ENCODE measurements at places on chromosomes 16 and 17.

DNA sequence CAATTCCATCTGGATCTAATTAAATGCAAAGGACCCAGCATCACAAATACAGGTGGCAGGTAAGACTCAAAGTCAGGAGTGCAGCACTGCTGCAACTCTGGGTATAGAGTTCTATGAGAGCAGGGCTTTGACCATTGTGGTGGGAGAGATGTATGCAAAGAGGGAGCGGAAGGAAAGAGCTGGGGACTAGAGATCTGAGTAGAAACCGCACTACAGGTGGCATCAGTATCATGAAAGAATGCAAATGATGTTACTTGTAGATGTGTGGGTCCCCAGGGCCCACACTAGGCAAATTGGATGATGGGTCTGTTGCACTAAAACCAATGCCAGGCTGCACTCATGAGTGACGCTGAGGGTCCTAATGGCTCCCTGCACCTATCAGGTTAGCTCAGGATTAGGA lies 287.1 kb upstream of the ASIC2 start:
- no peak for DNase-seq
- no peaks in the 10 kb centered on the region for H3K36me3 ChIP-seq
- no peaks in the 10 kb centered on the region for H3K27me3 ChIP-seq
- no peak overlapping the region for H3K4me3 ChIP-seq
- H3K4me1 ChIP-seq, result no peaks in the 10 kb centered on the region

- H3K27me3 ChIP-seq, result no peaks in the 10 kb centered on the region
- H3K36me3 ChIP-seq, result no peaks in the 10 kb centered on the region
- no peak overlapping the region for H3K27ac ChIP-seq
These were observed 55.1 kb downstream of the KSR1 start for GRCh38 chr17:27511168-27511883.

DNA sequence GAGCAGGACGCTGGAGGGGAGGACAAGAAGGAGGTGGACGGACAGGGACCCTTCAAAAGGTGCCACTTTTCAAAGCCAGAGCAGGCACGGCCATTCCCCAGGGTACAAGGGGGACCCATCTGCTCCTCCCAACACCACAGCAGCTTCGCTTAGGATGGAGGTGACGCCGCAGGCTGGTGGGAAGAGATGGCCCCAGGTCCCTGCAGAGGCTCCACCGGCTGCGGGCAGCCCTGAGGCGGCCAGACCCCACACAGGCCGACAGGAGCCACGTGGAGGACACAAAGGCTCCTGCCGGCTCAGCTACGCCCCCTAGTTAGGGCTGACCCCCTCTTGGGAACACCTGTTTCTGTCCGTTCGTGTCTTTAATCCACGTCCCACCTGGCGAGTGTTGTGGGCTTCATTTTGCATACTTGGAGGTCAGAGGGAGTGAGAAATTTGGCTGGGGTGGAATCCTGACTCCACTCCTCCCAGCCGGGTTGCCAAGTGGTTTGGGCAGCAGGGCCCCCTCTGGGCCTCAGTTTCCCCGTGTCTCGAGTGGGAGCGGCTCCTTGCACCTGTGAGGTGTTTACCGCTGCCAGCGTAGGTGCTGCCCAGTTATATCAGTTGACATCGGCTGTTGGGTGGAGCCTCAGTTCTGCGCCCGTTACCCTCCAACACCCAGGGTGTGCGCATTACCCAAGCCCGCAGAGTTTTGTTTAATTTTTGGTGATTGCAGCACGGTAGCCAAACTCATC lies 5.8 kb upstream of the FN3KRP start:
- no peaks in the 10 kb centered on the region for H3K4me1 ChIP-seq
- no peaks in the 10 kb centered on the region for H3K27me3 ChIP-seq
- H3K27ac ChIP-seq, result no peak overlapping the region
- no peak for DNase-seq

- peak within 1 kb of the TSS; percentile 72 for H3K4me3 ChIP-seq
- peaks cover 10% of the 10 kb centered on the region for H3K4me1 ChIP-seq
- DNase-seq, result peak; percentile 93
- H3K27me3 ChIP-seq, result peaks cover 3% of the 10 kb centered on the region
These were observed at the start of gene EZH1 for GRCh38 chr17:42744806-42745617. Gene EZH1, minus strand, starts transcription at chr17:42745040. Its CDS starts 16,099 bp downstream, at chr17:42728941.

- no peak overlapping the region for H3K27ac ChIP-seq
- DNase-seq, result no peak
- H3K4me3 ChIP-seq, result no peak overlapping the region
- H3K36me3 ChIP-seq, result no peaks in the 10 kb centered on the region
- H3K27me3 ChIP-seq, result no peaks in the 10 kb centered on the region
These were observed 8.4 kb upstream of the SPDYE4 start for GRCh38 chr17:8766731-8767130.

DNA sequence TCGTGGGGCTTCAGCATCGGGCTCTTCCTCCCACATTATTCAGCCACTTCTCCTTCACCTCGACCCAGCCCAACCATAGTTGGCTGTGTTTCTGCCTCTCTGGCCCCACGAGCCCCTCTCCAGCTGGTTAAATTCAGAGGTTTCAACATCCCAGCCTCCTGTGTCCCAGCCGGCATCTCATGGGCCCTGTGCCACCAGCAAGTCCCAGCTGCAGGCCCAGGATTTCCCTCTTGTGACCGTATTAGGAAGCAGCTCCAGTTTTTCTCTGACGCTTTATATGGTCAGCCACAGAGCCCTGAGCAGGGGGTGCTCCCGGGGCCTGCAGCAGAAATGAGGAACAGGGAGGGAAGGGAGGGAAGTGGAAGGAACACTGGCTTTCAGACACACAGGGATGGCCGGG lies 27.4 kb downstream of the MYH11 start:
- DNase-seq, result no peak
- no peaks in the 10 kb centered on the region for H3K4me1 ChIP-seq
- H3K4me3 ChIP-seq, result no peak overlapping the region
- H3K27ac ChIP-seq, result no peak overlapping the region
- no peaks in the 10 kb centered on the region for H3K27me3 ChIP-seq

DNA sequence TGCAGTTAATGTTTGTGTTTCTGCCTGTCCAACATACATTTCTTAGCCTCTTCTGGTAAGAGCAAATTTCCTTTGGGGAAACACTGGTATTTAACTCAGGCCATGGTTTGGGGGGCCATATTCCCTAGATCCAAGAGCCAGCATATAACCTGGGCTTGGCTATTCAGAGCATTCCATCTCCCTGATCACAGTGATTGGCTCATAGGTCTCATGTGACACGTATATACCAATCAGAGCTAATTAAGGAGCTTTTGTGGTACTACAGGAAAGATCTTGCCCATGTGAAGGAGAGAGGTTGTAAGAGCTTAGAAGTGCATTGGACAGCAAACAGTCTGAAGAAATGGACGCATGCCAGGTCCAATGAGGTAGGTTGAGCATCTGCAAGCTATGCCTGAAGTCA lies 33.4 kb upstream of the GPR139 start:
- no peaks in the 10 kb centered on the region for H3K36me3 ChIP-seq
- no peaks in the 10 kb centered on the region for H3K27me3 ChIP-seq
- H3K4me3 ChIP-seq, result no peak overlapping the region
- H3K4me1 ChIP-seq, result no peaks in the 10 kb centered on the region
- DNase-seq, result no peak

- no peak overlapping the region for H3K4me3 ChIP-seq
- no peak for DNase-seq
- no peaks in the 10 kb centered on the region for H3K4me1 ChIP-seq
- no peaks in the 10 kb centered on the region for H3K36me3 ChIP-seq
These were observed 245.0 kb upstream of the RPL38 start for GRCh38 chr17:73958453-73958852.

DNA sequence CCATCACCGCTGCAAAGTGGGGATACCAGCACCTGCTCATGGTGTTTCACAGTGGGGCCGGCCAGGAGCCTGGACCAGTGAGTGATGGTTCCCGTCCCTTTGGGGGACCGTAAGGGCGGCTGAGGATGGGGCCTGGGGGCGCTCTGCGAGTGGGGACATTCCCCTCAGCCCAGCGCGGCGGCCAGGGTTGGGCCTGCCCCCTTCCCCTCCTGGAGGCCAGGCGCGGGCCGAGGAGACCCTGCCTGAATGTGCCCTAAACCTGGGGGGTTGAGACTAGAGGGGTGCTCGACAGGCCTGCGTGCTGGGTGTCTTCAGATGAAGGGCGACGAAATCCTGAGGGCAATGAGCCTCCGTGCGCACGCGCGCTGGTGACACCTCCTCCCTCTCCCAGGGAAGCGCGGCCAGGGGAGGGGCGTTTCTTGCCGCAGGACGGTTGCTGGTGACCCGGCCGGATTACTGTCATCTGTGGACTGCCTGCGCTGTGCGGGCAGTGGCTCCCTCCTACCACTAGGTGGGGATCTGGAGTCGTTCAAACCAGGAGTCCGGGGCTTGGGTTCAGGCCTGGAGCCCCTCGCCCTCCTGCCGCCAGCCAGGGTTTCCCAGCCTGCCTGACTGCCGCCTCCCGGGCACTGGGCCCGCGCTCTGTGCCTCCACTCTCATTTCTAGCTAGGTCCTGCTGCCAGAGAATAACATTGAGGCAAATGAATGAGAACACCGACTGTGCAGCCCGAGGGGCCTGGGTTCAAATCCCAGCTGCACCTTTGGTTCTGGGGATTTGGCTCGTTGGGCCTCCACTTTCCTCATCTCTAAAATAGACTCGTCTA lies 17.1 kb downstream of the TBX2 start:
- H3K27me3 ChIP-seq, result peaks cover 37% of the 10 kb centered on the region
- H3K27ac ChIP-seq, result no peak overlapping the region
- DNase-seq, result peak; percentile 93

DNA sequence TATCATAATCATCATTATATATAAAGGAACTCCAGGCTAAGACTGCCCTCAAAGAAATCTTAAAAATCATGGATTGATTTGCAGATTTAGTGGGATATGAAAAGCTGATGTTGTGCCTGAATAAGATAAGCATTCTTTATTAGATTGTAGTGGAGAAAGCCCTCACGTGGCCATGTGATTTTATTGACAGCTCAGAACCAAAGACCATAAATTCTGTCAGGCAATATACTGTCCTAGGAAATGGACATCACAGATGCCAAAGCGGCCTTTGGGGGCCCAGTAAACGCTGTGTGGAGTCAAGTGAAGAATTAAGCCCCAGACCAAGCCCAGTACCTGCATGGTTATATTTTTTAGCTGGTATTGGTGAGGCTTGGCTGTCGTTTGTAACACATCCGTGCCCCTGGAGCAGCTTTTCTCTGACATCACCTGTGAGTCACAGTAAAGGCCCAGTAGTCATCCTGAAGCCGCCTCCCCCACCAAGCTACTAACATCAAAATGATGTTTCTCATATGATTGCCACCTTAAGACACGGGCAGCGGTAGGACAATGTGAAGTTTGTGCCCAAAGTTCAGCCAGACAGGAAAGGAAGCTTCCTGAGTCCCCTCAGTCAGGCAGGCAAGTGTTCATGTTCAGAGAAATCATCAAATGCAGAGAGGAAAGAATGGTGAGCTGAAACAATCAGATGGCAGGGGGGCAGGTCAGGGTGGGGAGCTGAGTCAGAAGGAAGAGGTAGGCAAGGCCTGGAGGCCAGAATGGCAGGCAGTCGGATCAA lies 209.4 kb downstream of the IRX3 start:
- peaks cover 7% of the 10 kb centered on the region for H3K4me1 ChIP-seq
- DNase-seq, result no peak
- H3K27ac ChIP-seq, result no peak overlapping the region
- H3K36me3 ChIP-seq, result no peaks in the 10 kb centered on the region

- DNase-seq, result no peak
- no peak overlapping the region for H3K4me3 ChIP-seq
- H3K36me3 ChIP-seq, result peaks cover 5% of the 10 kb centered on the region
- no peaks in the 10 kb centered on the region for H3K27me3 ChIP-seq
These were observed 64.8 kb upstream of the MRC2 start for GRCh38 chr17:62562656-62563055.

GRCh38 chr16:50956637-50957036 lies 194.4 kb downstream of the SALL1 start:
- peaks cover 3% of the 10 kb centered on the region for H3K4me1 ChIP-seq
- H3K36me3 ChIP-seq, result no peaks in the 10 kb centered on the region
- H3K27ac ChIP-seq, result no peak overlapping the region
- H3K27me3 ChIP-seq, result no peaks in the 10 kb centered on the region
- H3K4me3 ChIP-seq, result no peak overlapping the region

GRCh38 chr16:88194397-88195268 lies 188.1 kb upstream of the ZNF469 start:
- no peak overlapping the region for H3K4me3 ChIP-seq
- no peak for DNase-seq
- no peaks in the 10 kb centered on the region for H3K36me3 ChIP-seq
- no peak overlapping the region for H3K27ac ChIP-seq

DNA sequence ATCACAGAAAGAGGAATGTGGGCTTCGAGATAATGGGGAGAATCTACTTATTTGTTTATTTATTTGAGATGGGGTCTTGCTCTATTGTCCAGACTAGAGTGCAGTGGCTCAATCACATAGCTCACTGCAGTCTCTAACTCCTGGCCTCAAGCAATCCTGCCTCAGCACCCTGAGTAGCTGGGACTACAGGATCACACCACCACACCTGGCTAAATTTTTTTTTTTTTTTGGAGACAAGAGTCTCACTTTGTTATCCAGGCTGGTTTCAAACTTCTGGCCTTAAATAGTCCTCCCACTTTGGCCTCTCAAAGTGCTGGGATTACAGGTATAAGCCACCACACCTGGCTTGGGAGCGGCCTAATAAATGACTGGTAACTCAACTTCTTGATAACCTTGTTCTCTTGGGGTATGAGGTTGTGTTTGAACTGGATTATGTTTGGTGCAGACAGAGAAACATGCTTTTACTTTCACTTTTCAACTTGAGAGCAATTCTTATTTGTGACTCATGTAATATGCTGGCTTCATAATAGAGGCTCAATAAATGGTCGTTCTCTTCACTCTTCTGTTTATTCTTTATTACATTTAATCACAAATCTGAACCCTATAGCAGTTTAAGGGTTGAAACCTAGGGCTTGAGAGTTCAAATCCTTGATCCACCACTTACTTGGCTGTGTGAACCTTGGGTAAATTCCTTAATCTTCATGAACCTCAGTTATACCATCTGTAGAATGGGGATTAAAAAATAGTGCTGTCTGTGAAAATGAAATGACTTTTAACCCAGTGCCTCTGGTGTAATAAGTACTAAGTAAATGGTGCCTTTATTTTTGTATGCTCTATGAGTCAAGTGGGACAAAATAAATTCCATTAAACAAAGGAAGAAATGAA lies 129.1 kb upstream of the HS3ST2 start:
- H3K4me1 ChIP-seq, result peaks cover 2% of the 10 kb centered on the region
- no peak overlapping the region for H3K4me3 ChIP-seq
- H3K36me3 ChIP-seq, result no peaks in the 10 kb centered on the region
- H3K27me3 ChIP-seq, result no peaks in the 10 kb centered on the region
